Ammon's horn (tissue), 1 donor: ENCODE measurements at places on chromosomes 12 and 14.
A peak's percentile ranks its signal among the peaks of the same experiment; 100 is the strongest.

DNA sequence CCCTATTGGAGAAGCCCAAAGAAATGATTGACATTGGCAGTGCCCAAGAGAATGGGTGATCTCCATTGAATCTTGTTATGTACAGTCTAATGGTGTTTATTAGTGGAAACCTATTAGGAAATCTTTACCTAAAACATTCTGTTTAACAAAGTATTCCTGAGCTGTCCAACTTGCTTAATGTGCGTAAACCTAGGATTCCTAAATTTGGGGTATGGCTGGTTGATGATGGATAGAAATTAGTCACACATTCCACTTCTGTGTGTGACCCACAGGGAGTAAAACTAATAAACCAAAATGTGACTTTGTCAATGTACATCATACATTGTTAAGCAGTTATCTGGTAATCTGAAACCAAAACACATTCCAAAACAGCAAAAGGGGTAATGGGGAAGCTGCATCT is 761.3 kb downstream of the FSCB start:
- no peak for DNase-seq

DNA sequence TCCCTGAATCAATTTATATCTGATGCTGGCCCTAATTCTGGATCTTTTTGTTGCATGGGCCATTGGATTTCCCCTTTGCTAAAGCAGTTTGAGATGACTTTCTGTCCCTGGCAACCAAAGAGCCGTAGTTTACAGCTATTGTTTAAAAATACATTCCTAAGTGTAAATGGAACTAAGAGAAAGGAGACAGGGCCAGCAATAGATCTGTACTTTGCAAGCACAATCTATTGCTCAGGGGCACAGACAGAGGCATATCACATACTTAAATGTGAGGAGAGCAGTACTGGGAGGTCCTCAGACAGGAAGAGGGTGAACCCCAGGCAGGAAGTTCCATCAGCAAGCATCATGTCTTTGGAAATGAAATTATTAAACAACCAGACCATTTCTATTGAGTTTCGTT is 126.6 kb downstream of the ZFP36L1 start:
- DNase-seq = no peak

GRCh38 chr14:20857630-20858261 is 33.4 kb upstream of the RNASE3 start:
- peak; percentile 65 for DNase-seq

DNA sequence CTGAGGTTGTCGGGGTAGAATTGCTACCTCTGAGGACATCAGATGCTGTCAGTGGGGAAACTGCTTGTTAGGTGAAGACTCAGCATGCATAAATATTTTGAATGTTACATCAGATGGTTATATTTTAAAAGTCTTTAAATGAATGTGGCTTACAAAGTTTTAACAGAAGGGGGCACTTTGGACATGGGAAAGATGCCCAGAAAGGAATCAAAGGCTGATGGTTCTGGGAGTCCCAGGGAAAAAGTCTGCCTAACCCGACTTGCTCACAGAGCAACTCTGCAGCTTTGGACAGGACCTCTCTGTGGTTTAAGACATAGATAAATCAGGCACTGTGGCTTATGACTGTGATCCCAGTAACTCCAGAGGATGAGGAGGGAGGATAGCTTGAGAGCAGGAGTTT is 474.9 kb downstream of the ATP23 start:
- DNase-seq = no peak

DNA sequence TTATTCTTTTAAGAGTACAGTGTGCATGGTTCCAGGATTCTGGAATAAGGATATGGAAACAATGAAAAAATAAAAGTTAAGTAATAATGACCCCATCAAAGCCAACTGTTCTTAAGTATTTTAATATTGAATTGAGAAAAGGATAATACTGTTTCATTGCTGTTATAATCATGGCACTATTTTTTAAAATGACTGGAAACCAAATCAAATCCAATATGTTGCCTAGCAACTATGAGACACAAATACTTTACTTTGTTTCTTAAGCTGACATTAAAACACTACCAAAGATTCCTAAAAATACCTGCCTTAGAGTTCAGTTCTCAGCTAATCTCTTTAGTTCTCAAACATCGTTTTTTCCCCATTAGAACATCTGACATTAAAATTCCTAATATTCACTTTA is 66.4 kb upstream of the OTOGL start:
- no peak for DNase-seq
